ENCODE measurements at places on chromosomes 7 and 10. TPM values are rescaled to one million over a fixed set of nuclear protein-coding genes. Genes with fewer than 3 reads are reported as not detected.

DNA sequence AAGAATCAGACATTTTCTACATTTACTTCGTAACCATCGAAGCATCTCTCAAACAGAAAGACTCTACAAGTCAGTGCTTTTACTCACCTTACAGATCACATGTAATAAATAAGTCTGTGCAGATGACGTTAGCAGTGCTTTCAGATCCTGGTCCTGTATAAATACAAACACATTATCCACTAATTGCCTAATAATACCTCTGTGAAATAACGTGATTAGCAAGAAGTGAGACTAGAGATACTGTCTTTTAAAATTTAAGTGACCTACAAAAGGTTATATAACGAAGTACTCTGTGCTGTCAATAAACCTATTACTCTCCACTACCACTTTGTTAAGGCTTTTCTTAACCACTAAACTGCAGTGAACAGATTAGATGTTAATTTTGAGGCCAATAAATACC is 246.9 kb downstream of the NSUN6 start:
- peaks cover 18% of the 10 kb centered on the region for H3K27me3 ChIP-seq
- DNase-seq: no peak
- H3K4me1 ChIP-seq: peaks cover 8% of the 10 kb centered on the region
- H3K36me3 ChIP-seq: no peaks in the 10 kb centered on the region
- H3K4me3 ChIP-seq: no peak overlapping the region

DNA sequence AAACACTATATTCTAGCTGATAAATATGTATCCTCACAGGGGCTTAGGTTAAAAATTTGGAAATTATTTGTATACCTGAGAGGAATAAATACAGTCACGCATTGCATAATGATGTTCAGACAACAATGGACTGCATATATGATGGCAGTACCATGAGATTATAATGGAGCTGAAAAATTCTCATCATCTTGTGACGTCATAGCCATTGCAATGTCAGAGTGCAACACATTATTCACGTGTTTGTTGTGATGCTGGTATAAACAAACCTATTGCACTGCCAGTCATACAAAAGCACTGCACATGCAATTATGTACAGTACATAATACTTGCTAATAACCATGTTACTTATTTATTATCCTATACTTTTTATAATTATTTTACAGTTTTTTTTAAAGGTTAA is 31.4 kb downstream of the STEAP1B start:
- no peak for DNase-seq
- H3K27me3 ChIP-seq: peaks cover 1% of the 10 kb centered on the region
- H3K27ac ChIP-seq: no peak overlapping the region
- H3K4me1 ChIP-seq: no peaks in the 10 kb centered on the region
- no peaks in the 10 kb centered on the region for H3K36me3 ChIP-seq
- no peak overlapping the region for H3K4me3 ChIP-seq

DNA sequence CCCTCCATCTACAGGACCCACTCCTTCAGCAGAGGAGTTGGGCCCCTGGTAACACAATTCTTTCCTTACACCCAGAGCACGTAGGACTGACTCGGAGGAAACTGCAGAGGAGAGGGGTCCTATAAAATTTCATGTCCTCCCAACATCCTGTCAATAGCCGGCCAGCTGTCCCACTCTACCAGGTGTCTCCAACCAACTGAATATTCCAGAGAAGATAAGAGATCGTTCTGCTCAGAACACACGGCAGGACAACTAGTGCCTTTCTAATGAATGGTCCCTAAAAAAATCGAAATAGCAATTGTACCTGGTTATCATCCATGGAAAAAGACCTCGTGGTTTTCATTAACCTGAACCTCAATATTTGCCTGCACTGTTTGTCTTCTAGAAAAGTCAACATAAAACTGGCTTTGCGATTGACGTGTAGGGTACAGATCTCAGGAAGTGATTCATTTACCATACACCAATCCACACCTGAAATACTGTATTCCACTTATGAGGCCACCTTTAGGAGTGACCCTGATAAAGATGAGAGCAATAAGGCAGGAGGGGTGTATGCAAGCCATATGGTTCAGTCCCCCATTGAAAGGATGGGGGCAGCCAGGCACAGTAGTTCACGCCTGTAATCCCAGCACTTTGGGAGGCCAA is 111.7 kb downstream of the PARP12 start:
- H3K4me1 ChIP-seq: no peaks in the 10 kb centered on the region
- H3K27ac ChIP-seq: no peak overlapping the region
- no peaks in the 10 kb centered on the region for H3K36me3 ChIP-seq
- no peak for DNase-seq

- no peak for DNase-seq
- no peak overlapping the region for H3K4me3 ChIP-seq
- H3K27ac ChIP-seq: no peak overlapping the region
- H3K4me1 ChIP-seq: peaks cover 2% of the 10 kb centered on the region
- H3K36me3 ChIP-seq: no peaks in the 10 kb centered on the region
Measured at GRCh38 chr10:23291551-23292334, 52.9 kb downstream of the C10orf67 start.

The SPAM1 gene
- total RNA-seq: not detected
